ENCODE measurements at places on chromosomes 7 and 10.

- no peak for DNase-seq
These were observed 195.5 kb upstream of the CCDC6 start for GRCh38 chr10:60101821-60102220.

- DNase-seq = no peak
These were observed 2.3 kb downstream of the ELMO1 start for GRCh38 chr7:37446371-37446770.

DNA sequence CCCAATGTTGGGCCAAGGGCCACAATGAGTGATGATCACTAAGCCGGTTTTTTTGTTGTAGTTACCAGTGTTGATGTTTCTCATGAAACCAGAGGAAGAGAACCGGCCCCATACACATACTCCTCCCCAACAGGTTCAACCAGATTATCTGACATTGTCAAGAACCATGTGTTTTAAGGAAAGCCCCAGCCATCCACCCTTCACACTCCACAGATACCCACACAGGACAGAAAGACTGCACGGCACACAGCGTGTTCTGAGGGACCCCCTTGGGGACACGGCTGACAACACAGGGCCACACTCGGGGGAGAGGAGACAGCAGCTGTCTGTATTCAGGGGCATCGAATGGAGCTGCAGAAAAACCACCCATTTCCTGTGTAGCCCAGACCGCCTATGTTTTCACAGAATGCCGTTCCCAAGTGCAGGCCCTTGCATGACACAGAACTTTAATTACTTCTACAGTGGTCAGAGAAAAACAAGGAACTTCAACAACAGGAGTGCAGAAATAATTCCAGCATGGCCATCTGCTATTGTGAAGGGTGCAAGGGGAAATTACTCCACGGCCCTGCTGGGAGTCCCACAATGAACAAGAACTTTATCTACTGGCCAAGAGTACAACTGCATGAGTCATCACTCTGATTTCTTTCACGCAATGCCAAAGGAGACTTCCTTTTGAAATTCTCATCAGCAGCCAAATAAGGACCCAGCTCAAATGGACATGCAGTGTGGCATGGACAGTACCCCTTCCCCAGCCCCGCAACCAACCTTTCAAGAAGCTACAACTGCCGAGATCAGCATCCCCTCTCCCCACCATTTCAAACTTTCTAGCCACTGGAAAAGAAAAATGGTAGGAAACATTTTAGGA, 2.3 kb downstream of the KLF6 start:
- DNase-seq = peak; percentile 62

- no peak for DNase-seq
These were observed 499 bp upstream of the TMUB1 start for GRCh38 chr7:151083824-151084160.

GRCh38 chr7:149093228-149093627, 2.7 kb upstream of the ZNF786 start:
- DNase-seq = no peak

DNA sequence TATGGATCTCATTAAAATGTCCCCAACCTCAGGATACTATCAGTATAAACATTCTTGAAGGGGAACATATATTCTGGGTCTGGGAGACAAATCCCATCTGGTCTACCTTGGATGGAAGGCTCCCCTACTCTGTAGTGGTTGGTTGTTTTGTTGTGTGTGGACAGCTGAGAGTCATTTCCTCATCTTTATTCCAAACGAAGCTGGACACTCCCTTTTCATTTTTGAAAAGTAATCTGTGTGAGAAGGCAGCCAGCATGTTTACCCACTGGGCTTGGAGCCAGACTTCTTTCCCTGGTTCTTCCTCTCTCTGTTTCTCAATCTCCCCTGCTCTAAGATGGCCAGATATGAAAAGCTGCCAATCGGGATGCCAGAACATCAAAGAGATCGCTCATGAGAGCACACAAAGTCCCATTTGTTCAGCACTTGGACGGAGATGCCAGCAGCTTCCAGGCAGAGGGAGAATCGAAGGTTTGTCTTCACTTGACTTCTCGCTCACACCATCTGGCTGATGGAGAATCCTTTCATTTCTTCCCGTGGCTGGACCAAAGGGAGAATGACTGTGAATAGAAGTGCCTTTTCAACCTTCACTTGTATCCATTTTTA, 108.1 kb upstream of the AGR3 start:
- DNase-seq = peak; percentile 51

- no peak for DNase-seq
These were observed 120.4 kb downstream of the PKD1L1 start for GRCh38 chr7:47827871-47828270.

GRCh38 chr7:29996321-29996720, 6.7 kb upstream of the SCRN1 start:
- no peak for DNase-seq

DNA sequence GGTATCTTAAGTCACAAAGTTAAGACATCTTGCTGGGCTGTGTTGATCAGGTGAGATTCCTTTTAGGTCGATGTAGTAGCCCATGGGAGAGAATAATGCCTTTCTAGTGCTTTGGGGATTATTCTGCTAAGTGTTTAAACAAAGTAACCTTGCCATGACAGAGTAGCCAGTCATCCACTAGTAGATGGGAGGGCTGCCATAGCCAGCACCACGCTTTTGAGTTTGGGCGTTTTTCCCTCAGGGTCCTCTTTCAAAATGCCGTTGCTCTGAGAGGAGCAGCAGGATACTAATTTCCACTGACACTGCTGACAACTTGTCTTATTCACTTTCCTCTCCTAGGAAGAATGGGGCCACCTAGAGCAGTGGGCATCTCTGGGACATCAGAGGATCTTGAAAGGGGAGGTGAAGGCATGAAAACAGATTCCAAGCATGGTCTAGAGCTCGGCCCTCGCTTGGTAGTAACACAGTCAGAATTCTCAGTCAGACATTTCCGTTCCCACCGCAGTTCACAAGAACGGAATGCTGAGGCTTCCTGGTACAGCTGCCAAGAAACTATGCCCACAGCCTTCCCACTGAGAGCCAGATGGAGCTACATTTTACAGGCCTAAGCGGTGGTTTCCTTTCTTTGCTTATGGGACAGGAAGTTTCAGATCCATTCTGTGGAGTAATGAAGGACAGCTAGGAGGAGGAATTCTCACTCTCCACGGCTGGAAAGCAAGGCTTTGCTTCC, 15.3 kb upstream of the RSU1 start:
- DNase-seq = peak; percentile 5

GRCh38 chr7:122199171-122199570, 55.1 kb upstream of the AASS start:
- no peak for DNase-seq

GRCh38 chr7:19470031-19470430, 238.8 kb downstream of the POLR1F start:
- DNase-seq = no peak

- DNase-seq = no peak
These were observed 66.6 kb downstream of the VWDE start for GRCh38 chr7:12337095-12337494.

- no peak for DNase-seq
These were observed 183.2 kb downstream of the PRPF18 start for GRCh38 chr10:13769946-13770345.

GRCh38 chr10:30371954-30372353, 22.9 kb upstream of the MTPAP start:
- DNase-seq = no peak

- no peak for DNase-seq
These were observed 17.1 kb upstream of the ZNF800 start for GRCh38 chr7:127409629-127410028.

DNA sequence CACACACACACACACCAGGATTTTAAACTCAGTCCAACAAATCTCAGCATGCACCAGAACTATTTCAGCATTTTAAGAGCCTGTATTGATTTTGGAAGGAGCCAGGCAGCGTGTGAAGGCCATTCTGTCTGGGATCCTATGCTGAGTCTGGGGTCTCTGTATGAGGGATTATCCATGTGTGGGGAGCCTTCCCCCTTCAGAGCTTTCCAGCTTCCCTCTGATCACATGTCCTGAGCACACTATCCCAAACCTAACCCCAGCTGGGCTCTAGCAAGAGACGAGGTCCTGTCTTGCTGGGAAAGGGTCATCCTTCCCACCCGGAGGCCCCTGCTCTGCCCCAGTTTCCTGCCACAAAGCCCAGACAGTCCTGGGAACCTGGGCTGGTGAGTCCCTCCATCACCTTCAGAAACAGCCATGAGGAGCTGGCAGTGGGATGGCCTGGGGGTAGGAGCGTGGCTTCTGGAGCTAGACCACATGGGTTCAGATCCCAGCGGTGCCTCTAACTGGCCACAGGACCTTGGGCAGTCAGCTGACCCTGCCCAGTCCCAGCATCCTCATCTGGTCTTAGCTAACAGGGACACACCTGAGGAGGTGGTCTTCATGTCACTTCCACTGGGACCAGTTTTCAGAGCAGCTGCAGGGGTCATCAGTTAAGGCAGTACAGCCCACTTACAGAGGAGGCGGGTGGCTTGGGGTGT, 79.6 kb upstream of the RET start:
- DNase-seq = no peak

DNA sequence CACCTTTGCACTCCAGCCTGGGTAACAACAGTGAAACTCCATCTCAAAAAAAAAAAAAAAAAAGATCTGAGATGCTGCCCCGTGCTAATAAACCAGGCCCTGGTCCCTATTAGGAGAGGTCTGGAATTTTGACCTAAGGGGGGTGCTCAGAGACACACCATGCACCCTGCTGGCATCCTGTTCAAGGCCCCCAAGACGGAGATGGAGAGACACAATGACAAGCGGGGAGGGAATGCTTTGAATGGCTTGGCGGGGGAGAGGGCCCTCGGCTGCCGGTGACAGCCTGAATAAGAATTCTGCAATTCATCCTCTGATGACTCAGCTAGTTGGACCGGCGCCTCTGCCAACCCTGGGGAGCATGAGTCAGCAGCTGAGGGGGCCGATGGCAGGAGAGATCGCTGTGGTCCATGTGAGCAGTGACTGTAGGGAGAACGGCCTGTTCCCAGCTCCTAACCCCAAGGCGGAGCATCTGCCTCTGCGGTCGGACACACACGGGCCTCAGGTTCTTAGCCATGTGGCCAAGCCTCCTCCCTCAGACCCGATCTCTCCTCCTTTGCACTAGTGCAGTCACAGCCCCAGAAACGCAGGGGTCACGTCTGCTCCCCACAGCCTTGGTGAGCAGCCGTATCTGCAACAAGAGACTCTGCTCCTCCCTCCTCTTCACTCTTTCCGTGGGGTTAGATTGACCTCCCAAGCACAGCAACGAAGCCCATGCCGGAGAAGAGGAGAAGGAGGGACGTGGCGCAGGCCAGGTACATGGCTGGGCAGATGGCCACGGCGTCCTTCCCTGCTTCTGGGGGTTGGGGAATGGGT, 14.9 kb downstream of the TRIM56 start:
- peak; percentile 91 for DNase-seq

GRCh38 chr10:96665306-96665705, 55.0 kb downstream of the PIK3AP1 start:
- DNase-seq = no peak

- no peak for DNase-seq
These were observed 36.0 kb upstream of the OTUD1 start for GRCh38 chr10:23402856-23403255.

DNA sequence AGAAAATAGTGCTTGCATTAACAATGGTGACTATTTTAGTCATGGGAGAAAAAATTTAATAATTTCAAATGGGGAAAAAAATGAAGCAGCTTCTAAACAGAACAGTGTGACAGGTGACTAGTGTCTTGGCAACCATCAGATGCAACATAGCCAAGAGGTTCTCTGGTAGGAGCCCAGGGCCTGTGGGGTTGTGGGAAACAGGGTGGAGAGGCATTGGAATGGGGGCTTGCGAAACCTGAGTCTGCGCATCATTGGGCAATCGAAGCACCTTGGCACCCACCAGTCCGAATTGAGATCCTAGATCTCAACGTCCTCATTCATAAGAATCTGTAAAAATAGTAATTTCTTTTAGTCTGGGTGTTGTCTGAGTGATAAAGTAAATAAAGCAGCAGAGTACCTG, 19.2 kb upstream of the PARD3 start:
- DNase-seq = no peak

All from occipital lobe (tissue), 3 donors.